ENCODE measurements at places on chromosomes 2 and 18.

- H3K27ac ChIP-seq, result peak overlapping the region; percentile 95
- peak overlapping the region; percentile 80 for H3K4me3 ChIP-seq
- H3K4me1 ChIP-seq, result peaks cover 43% of the 10 kb centered on the region
- H3K27me3 ChIP-seq, result no peaks in the 10 kb centered on the region
These were observed 1.9 kb downstream of the SOS1 start for GRCh38 chr2:39118786-39119499.

DNA sequence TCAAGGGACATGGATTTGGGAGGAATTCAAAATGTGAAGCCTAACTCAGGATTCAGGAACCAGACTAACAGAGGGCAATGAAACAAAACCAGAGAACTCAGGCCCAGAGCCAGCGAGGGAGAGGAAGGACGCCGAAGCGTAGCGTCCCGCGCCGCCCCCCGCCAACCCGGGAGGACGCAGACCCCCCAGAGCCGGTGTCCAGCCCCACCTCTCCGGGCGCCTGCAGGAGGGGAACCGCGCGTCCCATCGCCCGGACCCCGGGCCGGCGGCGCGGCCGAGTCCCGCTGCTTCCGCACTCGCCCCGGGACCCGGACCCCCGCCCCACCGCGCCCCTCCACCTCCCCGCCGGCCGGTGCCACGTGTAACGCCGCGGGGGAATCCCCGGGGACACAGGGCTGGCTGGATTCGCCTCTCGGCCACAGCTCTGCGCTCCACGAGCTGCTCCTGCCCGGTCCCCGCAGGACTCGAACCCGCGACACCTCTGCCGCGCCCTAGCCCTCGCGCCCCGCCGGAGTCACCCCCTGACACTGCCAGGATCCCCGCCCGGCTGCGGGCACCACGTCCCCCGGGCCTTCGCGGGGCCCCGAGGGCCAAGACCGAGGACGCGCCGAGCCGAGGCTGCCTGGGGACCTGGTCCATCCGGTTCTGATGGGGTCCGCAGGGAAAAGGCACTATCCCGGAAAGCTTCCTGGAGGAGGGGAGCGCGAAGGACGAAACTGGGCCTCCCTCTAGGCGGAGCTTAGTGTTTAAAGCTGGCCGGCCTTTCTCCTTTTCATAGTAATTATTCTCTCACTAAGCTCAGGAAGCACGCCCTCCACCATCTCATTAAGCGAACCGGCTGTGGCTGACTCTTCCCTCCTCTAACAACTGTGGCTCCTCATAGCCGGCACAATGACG, 40.4 kb upstream of the FAM124B start:
- H3K4me3 ChIP-seq, result no peak overlapping the region
- H3K27me3 ChIP-seq, result no peaks in the 10 kb centered on the region
- H3K4me1 ChIP-seq, result no peaks in the 10 kb centered on the region
- no peaks in the 10 kb centered on the region for H3K36me3 ChIP-seq
- no peak for DNase-seq

DNA sequence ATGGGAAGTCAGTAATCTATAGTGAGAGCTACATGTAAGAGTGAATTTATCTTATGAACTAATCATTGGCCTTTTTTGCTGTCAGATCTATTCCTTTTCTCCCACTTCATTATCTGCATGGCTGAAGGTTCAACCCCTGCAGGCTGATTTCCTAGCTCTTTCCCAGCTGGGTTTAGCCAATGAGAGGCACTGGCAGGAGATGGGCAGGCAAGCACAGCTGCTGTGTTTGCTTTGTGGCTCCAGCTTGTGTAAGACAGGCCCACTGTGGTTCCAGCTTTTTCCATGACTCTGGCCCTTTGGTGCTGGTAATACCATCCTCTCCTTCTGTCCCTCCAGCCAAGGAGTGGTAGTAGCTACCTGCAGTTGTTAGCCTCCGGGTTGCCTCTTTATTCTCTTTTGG, 248.8 kb downstream of the PLCL1 start:
- H3K4me1 ChIP-seq, result peaks cover 15% of the 10 kb centered on the region
- no peak overlapping the region for H3K4me3 ChIP-seq
- H3K27ac ChIP-seq, result no peak overlapping the region
- no peaks in the 10 kb centered on the region for H3K36me3 ChIP-seq
- DNase-seq, result no peak

DNA sequence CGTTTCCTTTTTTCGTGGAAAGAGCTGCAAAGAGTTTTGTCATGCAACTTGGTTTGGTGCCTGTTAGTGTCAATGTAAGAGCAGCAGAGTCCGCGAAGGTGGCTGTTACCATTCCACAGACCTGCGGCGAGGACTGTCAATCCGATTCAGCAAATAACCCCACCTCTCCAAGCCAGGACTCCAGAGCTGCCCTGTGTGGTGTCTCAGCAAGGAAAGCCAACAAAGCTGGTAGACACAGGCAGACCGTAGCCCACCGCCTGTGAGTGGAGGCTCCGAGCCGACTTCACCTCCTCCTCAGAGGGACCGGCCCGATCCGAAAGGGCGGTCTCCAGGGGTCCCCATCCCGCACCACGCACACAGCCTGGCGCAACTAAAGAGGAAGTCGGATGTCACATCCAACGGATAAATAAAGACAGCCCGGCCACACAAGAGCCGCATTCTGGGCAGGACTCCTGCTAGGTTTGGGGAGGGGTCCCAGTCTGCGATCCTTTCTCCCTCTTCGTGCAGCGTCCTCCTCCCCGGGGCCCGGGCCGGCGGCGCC, 819 bp downstream of the ANKRD44 start:
- peak overlapping the region; percentile 93 for H3K27ac ChIP-seq
- peaks cover 10% of the 10 kb centered on the region for H3K4me1 ChIP-seq
- H3K36me3 ChIP-seq, result no peaks in the 10 kb centered on the region
- H3K4me3 ChIP-seq, result peak overlapping the region; percentile 92
- peak; percentile 12 for DNase-seq

- no peak overlapping the region for H3K4me3 ChIP-seq
- H3K4me1 ChIP-seq, result peaks cover 5% of the 10 kb centered on the region
- no peaks in the 10 kb centered on the region for H3K27me3 ChIP-seq
- no peak for DNase-seq
- no peak overlapping the region for H3K27ac ChIP-seq
These were observed 7.7 kb downstream of the VRK2 start for GRCh38 chr2:58054264-58054663.

DNA sequence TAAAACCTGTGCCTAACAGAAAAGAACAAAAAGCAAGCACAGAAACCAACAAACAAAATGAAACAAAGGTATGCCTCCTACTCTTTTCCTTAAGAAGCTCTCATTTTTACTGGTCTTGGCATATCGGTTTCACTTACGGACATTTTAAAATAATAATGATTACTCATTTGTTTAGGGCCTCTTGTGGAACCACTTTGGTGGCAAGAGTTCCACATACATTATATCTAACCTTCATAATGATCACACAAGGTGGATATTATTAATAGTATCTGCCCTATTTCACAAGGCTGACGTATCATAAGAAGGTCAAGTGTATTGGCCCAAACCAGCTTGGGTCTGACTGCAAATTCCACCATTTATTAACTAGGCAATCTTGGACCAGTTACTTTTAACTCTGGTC, 304.7 kb downstream of the TCF4 start:
- peaks cover 2% of the 10 kb centered on the region for H3K36me3 ChIP-seq
- no peak for DNase-seq
- no peaks in the 10 kb centered on the region for H3K4me1 ChIP-seq
- H3K27me3 ChIP-seq, result no peaks in the 10 kb centered on the region
- H3K27ac ChIP-seq, result no peak overlapping the region

GRCh38 chr2:121710470-121711170, 26.1 kb downstream of the NIFK start:
- no peaks in the 10 kb centered on the region for H3K36me3 ChIP-seq
- DNase-seq, result no peak
- peaks cover 16% of the 10 kb centered on the region for H3K4me1 ChIP-seq
- H3K4me3 ChIP-seq, result no peak overlapping the region

- no peak overlapping the region for H3K4me3 ChIP-seq
- no peak for DNase-seq
- no peak overlapping the region for H3K27ac ChIP-seq
- H3K36me3 ChIP-seq, result peaks cover 5% of the 10 kb centered on the region
- no peaks in the 10 kb centered on the region for H3K4me1 ChIP-seq
- no peaks in the 10 kb centered on the region for H3K27me3 ChIP-seq
These were observed 138.3 kb upstream of the STK17B start for GRCh38 chr2:196309691-196310090.

GRCh38 chr2:57516698-57517340, 529.8 kb upstream of the VRK2 start:
- no peaks in the 10 kb centered on the region for H3K36me3 ChIP-seq
- H3K4me1 ChIP-seq, result peaks cover 3% of the 10 kb centered on the region
- no peak for DNase-seq
- no peak overlapping the region for H3K27ac ChIP-seq

DNA sequence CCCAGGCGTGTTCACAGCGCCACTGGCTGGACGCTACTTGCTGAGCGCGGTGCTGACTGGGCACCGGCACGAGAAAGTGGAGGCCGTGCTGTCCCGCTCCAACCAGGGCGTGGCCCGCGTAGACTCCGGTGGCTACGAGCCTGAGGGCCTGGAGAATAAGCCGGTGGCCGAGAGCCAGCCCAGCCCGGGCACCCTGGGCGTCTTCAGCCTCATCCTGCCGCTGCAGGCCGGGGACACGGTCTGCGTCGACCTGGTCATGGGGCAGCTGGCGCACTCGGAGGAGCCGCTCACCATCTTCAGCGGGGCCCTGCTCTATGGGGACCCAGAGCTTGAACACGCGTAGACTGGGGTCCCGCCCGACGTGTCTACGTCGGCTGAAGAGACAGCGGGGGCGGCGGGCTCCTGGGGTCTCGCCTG, 891 bp upstream of the KHK start:
- H3K4me3 ChIP-seq, result peak overlapping the region; percentile 58
- H3K36me3 ChIP-seq, result no peaks in the 10 kb centered on the region
- peaks cover 30% of the 10 kb centered on the region for H3K27me3 ChIP-seq
- no peak overlapping the region for H3K27ac ChIP-seq

- no peaks in the 10 kb centered on the region for H3K27me3 ChIP-seq
- H3K36me3 ChIP-seq, result no peaks in the 10 kb centered on the region
- no peak for DNase-seq
- peak overlapping the region; percentile 77 for H3K27ac ChIP-seq
- H3K4me1 ChIP-seq, result peaks cover 38% of the 10 kb centered on the region
- no peak overlapping the region for H3K4me3 ChIP-seq
These were observed 34.4 kb downstream of the ZFP36L2 start for GRCh38 chr2:43191947-43192516.

DNA sequence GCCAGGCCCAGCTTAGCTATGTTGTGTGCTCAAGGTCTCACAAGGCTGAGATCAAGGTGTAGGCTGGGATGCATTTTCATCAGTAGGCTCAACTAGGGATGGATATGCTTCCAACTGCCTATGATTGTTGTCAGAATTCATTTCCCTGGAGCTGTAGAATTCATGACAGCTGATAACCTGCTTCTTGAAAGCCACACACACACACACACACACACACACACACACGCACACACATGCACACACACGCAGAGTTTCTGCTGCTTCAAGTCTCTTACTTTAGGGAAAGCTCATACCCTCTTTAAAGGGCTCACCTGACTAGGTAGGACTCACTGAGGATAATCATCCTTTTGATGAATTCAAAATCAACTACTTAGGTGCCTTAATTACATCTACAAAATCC, 8.2 kb upstream of the VPS4B start:
- H3K4me1 ChIP-seq, result no peaks in the 10 kb centered on the region
- no peak for DNase-seq
- H3K4me3 ChIP-seq, result no peak overlapping the region
- H3K36me3 ChIP-seq, result no peaks in the 10 kb centered on the region
- peaks cover 7% of the 10 kb centered on the region for H3K27me3 ChIP-seq

- DNase-seq, result no peak
- H3K27me3 ChIP-seq, result no peaks in the 10 kb centered on the region
- no peak overlapping the region for H3K4me3 ChIP-seq
These were observed 20.0 kb upstream of the STAT4 start for GRCh38 chr2:191170773-191171172.

- H3K27ac ChIP-seq, result no peak overlapping the region
- H3K27me3 ChIP-seq, result peaks cover 19% of the 10 kb centered on the region
- no peaks in the 10 kb centered on the region for H3K36me3 ChIP-seq
These were observed 204.8 kb downstream of the KLHL29 start for GRCh38 chr2:23589739-23590138.

DNA sequence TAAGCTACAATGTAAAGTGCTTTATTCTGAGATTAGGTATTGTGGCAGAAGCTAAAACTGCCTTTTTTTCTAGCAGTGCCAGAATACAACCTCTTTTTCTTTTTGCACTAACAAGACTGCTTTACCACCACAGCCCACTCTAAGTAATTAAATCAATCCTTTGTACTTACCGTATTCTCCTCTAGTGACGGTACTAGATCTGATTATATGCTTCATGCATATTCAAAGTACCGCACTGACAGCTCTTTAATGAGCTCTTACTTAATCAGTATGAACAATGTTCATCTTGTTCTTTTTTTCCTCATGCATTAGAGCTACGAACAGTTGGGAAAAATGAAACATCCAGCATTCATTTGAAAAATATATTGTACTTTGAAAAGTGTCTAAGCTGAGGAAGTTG, 16.1 kb upstream of the OTX1 start:
- no peaks in the 10 kb centered on the region for H3K27me3 ChIP-seq
- H3K4me3 ChIP-seq, result no peak overlapping the region
- no peak for DNase-seq

GRCh38 chr2:40396124-40396523, 55.8 kb downstream of the SLC8A1 start:
- no peaks in the 10 kb centered on the region for H3K4me1 ChIP-seq
- H3K4me3 ChIP-seq, result no peak overlapping the region
- no peak for DNase-seq
- H3K27me3 ChIP-seq, result no peaks in the 10 kb centered on the region

DNA sequence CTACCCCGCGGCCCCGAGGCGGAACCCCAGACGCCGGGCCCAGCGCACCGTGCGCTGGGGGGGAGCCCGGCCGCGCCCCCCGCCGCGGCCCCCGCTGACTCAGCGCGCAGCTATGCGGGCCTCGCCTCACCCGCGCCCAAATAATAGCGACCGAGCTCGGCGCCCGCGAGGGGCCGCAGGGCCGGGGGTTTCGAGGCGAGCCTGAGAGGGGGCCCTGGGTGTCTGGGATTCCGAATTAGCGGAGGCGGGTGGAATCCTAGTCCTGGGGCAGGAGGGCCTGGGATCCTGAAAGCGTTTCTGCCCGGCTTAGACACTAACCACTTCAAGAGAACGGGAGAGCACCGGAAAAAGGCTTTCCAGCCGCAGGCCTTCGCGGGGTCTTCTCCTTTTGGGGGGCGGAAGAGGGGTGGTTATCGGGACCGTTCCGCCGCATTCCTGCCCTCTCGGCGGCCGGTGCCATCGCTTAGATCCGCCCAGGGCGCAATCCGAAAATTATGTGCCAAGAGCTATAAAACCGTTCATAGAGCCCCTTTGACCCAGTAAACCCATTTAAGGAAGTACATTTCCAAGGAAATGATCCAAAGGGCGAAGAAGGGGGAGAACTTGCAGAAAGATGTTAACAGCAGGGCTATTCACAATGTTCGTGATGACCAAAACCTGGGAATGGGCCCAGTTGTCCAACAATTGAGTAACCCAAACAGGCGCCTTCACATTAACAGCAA, 681 bp upstream of the ROCK2 start:
- H3K27me3 ChIP-seq, result peaks cover 26% of the 10 kb centered on the region
- H3K27ac ChIP-seq, result peak overlapping the region; percentile 99
- no peaks in the 10 kb centered on the region for H3K36me3 ChIP-seq
- H3K4me1 ChIP-seq, result peaks cover 29% of the 10 kb centered on the region
- peak overlapping the region; percentile 80 for H3K4me3 ChIP-seq
